ENCODE measurements at places on chromosomes 13 and 19. TPM values are rescaled to one million over a fixed set of nuclear protein-coding genes. Genes with fewer than 3 reads are reported as not detected.

Gene ZNF17
- total RNA-seq, result 17.0 TPM

- H3K27ac ChIP-seq, result no peak overlapping the region
- peak; percentile 79 for DNase-seq
- H3K36me3 ChIP-seq, result no peaks in the 10 kb centered on the region
- H3K4me1 ChIP-seq, result peaks cover 23% of the 10 kb centered on the region
- H3K27me3 ChIP-seq, result no peaks in the 10 kb centered on the region
Measured at GRCh38 chr19:50358483-50359327, 6.7 kb downstream of the NAPSA start.

DNA sequence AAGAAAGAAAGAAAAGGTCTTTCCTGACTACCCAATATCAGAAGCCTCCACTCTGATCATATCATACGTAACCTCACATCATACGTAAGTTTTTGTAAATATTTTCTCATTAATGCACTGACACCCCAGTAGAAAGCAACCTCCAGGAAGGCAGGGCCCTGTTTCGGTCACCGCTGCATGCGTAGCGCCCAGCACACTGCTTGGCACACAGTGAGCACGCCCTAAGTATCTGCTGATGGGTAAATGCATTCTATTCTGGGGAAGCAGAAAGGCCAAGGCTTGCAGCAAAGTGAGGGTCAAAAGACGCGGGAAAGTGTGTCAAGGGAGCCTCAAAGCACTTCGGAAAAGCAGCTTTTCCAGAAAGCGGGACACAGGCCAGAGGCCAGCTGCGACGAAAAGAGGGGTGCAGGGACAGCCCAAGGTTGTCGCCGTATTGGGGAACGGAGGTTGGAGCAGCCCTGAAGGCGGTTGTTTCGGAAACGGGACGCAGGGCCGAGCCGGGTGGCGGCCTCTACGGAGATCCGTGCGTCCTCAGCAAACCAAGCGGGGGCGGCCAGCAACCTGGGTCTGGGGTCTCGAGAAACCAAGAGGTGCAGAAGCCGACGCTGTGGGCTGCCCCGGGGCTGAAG is 463 bp downstream of the SUGP1 start:
- H3K27me3 ChIP-seq, result no peaks in the 10 kb centered on the region
- peak overlapping the region; percentile 91 for H3K4me3 ChIP-seq

DNA sequence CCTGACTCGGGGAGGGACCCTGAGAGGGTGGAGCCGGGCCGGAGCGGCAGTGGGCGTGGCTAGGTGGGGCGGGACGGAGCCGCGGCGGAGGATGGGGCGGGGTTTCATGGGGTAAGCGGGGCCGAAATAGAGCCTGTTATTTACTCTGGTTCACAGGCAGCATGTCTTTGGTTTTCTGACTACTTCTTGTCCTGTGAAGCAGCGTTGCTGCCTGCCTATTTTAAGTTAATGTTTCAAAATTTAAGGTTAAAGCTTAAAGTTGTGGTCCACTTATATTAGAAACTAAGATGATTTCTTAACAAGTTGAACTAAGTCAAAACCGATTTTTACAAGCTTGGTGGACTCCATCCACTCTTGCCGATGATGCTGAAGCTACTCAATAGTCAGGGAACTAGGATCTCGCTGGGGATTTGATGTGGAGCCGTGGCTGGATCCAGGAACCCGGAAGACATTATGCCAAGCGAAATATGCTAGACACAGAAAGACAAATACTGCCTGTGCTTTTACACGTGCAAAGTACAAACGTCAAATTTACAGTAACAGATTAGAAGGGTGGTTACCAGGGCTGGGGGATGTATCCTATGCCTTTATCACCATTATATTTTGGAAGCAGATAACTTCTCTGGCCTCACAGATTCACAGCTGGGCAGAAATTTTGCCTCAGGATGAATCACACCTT is 433 bp upstream of the ZNF616 start:
- no peak for DNase-seq
- peak overlapping the region; percentile 27 for H3K27ac ChIP-seq
- peaks cover 21% of the 10 kb centered on the region for H3K36me3 ChIP-seq
- no peaks in the 10 kb centered on the region for H3K27me3 ChIP-seq

DNA sequence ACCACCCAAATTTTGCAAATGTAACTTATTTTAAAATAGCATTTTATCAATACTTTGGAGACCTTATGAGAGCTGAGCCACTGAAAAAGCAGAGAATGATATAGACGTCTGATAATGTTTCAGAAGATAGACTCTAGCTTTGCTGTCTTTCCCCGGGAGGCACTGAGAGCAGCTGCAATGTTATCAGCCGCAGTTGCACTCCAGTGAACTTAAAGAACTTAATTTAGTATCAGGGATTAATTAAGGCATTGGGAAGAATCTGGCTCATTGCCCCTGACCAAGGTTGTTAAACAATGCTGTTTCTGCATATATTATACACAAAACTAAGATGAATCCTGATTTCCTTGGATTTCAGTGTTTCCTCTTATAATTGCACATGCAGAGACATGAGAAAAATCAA is 75.7 kb upstream of the SGCG start:
- no peaks in the 10 kb centered on the region for H3K27me3 ChIP-seq
- no peak overlapping the region for H3K4me3 ChIP-seq
- H3K4me1 ChIP-seq, result no peaks in the 10 kb centered on the region
- no peak overlapping the region for H3K27ac ChIP-seq
